ENCODE measurements at places on chromosomes 7 and 10.

GRCh38 chr10:89283025-89283935 is 18.6 kb upstream of the IFIT2 start:
- no peak for DNase-seq

GRCh38 chr7:84674236-84674913 is 479.8 kb upstream of the SEMA3A start:
- no peak for DNase-seq

DNA sequence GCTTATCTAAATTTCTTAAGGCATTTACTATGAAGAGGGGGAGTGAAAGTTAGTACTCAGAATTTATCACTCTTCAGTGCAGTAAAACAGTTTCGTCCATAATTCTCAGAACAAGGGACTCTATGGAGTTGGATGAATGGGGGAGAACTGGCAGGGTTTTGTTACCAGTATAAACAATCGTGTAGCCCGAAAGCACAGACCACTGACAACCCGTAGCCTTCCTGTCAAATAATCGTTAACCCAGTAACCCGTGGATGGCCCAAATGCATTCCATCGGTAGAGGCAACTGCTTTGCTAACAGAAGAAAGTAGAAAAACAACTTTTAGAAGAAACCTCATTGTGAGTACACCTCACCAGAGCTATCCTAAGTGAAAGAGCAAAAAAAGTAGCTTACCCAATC is 583.9 kb downstream of the NXPH1 start:
- no peak for DNase-seq

DNA sequence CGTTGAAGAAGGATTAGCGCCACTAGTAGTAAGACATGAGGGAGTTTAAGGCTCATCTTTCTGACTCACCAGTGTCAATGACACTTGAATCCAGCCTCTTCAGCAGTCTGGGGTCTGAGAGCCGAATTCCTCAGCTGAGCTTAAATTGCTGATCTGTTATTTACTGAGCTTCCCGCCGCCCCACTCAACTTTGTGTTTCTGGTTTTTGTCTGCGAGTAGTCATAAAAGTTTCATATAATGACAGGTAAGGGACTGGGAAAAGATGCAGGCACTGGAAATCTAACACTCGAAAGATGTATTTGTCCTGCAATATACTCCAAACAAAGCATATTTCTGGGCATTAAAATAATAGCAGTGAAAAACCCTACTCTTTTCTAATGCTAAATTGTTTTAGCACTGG is 51.2 kb upstream of the RELN start:
- DNase-seq = no peak

GRCh38 chr10:95783741-95784140 is 27.8 kb downstream of the ENTPD1 start:
- DNase-seq = peak; percentile 94

DNA sequence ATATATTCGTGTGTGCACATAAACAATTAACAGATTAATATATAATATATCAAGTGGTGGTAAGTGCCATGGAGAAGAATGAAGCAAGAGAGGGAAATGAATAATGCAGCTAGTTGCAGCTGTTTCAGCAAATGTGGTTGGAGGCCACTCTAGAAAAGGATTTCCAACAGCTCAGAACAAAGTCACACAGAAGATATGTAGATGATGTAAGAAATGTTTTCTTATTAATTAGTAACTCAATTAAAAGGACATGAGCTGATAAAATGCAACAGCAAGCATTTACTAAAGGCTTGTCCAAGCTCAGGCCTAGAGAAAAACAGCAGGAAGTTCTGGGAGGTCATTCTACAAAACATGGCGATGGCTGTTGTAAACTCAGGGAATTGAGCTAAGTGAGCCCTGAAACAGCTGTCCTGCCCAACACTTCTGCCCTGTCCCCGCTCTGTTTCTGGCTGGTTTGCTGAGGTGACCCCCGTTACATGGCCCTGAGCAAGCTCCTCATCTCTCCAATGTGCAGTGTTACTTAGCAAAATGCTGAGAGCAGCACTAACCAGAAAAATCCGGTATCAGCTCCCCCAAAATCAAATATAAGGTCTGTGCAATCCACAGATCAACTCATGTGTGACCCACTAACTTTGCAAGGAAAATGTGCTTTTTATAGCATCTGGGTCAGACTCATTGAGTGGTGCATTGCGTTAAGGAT is 23.4 kb upstream of the C10orf67 start:
- DNase-seq = no peak

DNA sequence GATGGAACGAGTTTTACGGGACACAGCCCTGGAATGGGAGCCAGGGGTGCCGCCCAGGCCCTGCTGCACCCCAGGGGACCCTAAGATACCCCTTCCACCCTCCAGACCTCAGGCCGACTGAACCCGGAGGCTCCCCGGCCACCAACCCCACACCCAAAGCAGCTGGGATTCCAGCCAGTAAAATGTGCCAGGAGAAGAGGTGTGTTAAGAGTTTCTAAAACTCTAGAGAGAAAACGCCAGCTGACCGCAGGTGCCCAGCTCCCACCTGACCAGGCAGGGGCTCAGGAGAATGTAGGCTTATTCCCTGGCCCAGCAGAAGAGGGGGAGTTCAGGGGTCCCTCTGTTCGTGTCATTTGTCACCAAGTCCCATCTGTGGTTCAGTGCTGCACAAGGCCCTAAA is 17.5 kb downstream of the NUDT1 start:
- no peak for DNase-seq

- no peak for DNase-seq
Observed at GRCh38 chr7:100865938-100866728, 1.1 kb upstream of the TRIP6 start.

- DNase-seq = no peak
Observed at GRCh38 chr7:115953592-115954255, 76.8 kb downstream of the TFEC start.

DNA sequence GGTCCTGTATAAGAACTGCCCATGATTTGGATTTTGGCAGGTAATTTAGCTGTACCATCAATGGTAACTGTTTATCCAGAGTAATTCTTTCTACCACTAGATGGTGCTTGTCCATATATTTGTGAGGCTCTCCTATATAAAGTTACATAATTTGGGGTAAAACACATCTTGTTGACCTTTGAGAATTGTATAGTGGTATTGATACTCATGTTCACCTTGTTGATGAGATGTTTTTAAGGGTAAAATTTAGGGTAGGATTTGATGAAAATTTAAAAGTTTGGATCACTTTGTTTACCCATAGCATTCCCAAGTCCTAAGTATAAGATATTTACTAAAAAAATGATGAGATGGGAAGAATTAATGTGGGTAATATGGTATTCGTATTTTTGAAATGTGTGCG is 31.6 kb downstream of the ST7 start:
- DNase-seq = no peak

- DNase-seq = no peak
Observed at GRCh38 chr7:95141755-95142154, 182.6 kb downstream of the PON1 start.

GRCh38 chr10:22805304-22805703 is 90.9 kb upstream of the PIP4K2A start:
- DNase-seq = no peak

GRCh38 chr7:127831318-127832219 is 179.6 kb downstream of the SND1 start:
- DNase-seq = no peak

DNA sequence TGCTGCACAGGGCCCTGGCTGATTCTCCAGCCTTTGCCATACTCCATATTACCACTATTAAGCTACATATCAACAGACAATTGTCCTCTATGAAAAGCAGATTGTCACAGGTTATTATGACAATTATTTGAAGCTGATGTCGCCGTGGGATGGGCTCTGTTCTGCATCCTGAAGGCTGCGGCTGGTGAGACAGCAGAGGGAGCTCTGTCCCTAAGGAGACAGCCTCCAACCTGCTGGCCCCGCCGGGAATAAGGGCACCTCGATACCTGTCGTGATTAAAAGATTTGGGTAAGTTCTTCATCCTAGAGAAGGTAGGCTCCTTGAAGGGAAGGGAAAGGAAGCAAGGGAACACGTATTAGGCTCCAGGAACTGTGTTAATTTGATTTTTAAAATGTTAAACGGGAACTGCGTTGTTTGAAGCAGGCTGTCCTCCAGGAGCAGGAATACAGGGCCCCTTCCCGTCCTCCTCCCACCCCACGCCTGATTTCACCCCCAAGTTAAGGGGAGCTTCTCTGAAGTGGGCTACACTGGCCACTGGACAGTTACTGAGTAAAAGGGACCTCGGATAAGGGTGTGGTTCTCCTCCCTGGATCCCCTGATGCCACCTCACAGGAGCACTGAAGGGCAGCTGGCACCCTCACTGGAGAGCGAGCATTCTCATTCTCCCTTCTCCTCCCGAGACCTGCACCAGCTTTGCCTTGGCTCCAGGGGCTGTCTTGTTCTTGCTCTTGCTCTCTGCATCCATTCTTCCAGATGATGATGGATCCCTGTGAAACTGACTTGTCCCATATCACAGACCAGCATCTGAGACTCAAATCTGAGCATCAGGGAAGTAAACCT is 11.8 kb upstream of the TIAL1 start:
- DNase-seq = no peak

GRCh38 chr10:20743942-20744341 is 153.2 kb downstream of the NEBL start:
- DNase-seq = no peak

GRCh38 chr7:99562832-99563231 is 4.4 kb downstream of the ZNF655 start:
- no peak for DNase-seq

GRCh38 chr10:52952391-52953055 is 179.9 kb upstream of the MBL2 start:
- no peak for DNase-seq

DNA sequence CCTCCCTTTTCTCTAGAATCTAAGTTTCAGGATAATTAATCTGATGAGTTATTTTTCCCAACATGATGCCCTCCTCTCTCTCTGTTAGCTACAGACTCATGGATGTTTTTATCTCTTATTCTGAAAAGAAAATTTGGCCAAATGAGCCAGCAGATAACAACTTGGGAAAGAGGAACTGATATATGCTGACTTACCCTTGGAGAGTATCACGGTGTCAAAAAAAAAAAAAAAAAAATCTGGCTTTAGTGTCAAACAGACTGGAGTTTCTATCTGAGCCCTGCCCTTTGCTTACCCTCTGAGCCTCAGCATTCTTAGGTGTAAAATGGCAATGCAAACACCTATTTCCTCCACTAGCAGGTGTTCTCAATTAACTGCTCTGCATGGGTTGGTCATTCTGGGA is 190.4 kb downstream of the AHR start:
- no peak for DNase-seq

DNA sequence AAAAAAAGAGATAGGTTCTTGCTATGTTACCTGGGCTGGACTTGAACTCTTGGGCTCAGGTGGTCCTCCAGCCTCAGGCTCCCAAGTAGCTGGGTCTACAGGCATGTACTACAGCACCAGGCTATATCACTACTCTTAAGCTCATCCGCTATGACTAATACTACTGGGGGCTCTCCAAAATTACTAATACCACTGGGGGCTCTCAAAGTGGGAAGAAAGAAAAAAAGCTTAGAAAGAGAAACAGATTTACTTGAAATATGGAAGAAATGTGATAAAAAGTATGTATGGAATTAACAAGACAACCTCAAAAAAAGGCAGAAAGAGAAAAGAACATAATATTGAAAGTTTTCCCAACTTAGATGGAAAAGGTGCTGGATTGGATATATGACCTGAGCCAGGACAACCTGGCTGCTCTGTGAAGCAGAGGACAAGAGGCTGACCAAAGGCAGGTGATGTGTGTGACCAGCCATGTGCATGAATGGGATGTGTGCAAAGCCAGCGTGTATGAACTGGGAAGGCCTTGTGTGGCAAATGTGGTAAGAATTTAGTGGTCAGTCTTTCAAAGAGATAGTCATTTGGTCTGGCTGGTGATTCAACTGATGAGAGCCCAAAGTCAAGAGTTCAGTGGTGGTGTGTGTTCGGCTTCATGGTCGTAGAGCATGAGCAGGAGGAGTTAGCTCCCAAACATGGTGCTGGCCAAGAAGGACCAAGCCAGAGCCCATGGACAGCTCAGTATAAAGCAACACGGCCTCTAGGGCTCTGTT is 232.4 kb upstream of the KLF14 start:
- DNase-seq = peak; percentile 45

GRCh38 chr7:18361756-18362155 is 133.8 kb upstream of the HDAC9 start:
- DNase-seq = no peak

DNA sequence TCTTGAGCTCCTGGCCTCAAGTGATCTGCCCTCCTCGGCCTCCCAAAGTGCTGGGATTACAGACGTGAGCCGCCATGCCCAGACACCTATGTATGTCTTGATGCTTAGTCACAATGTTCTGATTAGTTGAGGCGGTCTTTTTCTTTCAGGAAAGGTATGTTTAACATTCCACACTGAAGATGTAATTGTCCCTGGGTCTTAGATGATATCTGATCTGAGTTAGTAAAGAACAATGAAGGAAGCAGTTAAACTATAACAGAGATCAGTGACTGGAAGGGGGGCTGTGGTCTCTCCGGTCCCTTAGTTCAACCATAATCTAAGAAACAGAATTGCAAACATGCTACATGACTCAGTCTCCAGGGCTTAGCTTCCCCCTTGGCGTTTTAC is 31.5 kb upstream of the SH2D4B start:
- no peak for DNase-seq

- DNase-seq = no peak
Observed at GRCh38 chr7:87876869-87877234, 559 bp downstream of the DBF4 start.

DNA sequence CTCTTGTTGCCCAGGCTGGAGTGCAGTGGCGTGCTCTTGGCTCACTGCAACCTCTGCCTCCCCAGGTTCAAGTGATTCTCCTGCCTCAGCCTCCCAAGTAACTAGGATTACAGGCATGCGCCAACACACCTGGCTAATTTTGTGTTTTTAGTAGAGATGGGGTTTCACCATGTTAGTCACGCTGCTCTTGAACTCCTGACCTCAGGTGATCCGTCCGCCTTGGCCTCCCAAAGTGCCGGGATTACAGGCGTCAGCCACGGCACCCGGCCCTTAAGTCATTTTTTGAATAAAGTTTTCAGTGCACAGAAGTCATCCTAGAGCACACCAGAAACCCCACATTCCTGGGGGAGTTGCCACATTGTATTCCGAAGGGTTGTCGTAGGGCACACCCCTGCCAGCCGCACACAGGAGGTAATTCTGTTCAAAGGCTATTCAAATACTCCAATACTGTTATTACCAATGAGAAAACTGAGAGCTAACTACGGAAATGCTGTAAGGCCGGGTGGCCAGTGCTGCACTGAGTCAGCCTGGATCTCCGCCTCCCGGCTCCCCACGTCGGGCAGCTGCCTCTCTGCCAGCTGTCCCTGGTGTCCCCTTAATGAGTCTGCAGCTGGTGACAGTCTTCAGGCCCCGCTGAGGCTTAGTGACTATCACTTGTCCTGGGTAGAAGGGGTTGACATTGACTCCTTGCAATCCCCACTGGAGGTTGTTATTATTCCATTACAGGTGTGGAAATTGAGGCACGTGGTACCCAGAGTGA is 8.6 kb upstream of the RFC2 start:
- DNase-seq = no peak

GRCh38 chr10:63719226-63719856 is 198.1 kb downstream of the REEP3 start:
- DNase-seq = no peak

- DNase-seq = no peak
Observed at GRCh38 chr7:40298421-40298820, 163.6 kb downstream of the SUGCT start.

All from GM12878 (cell line).